ENCODE measurements at places on chromosomes 13 and 19.

DNA sequence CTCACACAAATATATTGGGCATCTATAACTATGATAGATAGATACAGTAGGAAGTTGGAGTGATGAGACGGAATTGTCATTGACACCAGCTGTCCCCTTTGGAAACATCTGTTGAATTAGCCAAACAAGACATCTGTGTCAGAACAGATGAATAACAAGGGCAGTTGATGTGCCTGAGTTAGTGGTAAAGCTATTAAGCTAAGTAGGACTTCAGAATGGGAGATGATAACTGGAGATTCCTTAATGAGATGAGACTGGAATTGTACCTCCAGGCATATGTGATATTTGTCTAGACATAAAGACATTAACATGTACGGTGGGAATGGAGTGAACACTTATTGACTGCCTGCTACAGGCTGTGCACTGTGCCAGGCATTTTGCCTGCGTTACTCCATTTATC lies 78.7 kb downstream of the MBNL2 start:
- DNase-seq = peak; percentile 98

DNA sequence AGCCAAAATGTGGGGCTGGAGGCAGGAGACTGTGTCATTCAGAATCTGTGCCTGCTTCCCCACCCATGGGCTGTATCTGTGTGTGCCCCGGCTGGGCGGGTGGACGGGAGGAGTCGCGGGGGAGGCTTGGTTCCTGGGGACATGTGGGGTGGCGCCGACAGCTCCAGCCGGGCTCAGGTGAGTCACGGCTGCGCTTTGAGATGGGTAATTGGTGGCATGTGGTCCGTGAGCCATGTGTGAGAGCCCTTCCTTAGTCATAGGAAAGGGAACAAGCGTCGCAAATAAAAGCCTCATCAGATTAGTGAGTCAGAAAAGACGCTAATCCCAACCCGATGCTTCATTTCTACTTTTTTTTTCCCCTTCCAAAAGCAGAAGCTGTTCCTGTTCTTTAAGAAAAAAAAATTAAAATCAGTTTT lies 118.6 kb upstream of the ZNF536 start:
- DNase-seq = peak; percentile 81

DNA sequence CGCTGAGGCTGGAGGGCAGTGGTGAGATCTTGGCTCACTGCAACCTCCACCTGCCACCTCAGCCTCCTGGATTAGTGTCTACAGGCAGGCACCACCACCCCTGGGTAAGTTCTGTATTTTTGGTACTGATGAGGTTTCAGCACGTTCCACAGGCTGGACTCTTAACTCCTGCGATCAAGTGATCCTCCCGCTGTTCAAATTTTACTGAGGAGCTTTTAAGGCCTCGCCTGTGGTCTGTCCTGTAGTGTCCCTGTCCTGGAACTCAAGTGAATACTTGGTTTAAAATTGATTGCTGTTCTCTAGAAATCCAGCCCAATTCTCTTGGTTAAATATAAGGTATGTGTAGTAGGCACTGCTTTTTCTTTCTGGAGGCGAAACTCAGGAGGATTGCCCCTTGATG lies 65.2 kb downstream of the DPRX start:
- DNase-seq = no peak

GRCh38 chr13:67844574-67844973 lies 614.4 kb upstream of the PCDH9 start:
- DNase-seq = no peak

DNA sequence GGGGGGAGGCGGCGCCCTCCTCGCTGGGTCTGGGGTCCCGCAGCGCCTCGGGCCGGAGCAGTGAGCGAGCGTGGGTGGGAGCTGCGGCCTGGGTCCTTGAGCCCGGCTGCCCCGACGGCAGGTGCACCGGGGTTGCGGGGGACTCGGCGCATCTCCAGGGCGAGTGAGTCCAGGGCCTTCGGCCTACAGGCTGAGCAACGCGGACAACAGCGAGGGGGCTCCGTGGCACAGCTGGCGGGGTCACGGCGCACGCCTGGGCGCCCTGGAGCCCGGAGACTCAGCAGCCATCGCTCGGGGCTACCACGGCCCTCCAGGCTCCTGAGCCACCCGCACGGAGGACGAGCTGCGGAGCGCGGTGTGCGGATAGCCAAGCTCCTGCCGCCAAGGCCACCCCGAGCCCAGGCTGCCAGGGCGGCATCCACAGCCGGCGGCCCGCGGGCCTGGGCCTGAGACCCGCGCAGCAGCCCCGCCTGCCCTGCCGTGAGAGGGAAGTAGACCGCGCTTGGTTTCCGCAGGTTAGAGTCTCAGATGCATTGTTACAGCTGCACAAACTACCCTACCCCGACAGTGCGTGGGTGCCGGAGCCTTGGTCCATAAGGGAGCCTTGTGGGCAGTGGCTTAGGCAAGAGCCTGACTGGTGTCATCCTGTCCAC lies 253.9 kb upstream of the SGCG start:
- no peak for DNase-seq

GRCh38 chr13:104086759-104087158 lies 1020.5 kb upstream of the SLC10A2 start:
- no peak for DNase-seq

- no peak for DNase-seq
These were observed 162.2 kb downstream of the KDM4B start for GRCh38 chr19:5131031-5131505.

DNA sequence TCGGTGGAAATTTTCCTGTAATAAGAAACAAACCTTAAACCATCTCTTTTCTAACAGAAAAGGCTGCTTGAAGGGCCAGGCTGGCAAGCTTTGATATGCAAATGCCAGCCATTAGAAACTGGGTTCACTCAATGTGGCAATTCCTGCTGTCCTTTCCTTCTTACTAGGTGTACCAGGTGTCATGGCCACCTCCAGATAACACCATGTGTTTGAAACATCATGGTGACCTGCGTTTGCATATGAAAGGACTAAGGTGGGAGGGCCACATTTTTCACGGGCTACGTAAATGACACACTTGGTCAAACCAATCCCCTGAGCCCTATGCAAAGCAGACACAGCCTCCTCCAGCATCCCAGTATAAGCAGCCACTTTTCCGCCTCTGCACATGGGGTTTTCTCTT lies 789.1 kb upstream of the SLITRK5 start:
- no peak for DNase-seq

DNA sequence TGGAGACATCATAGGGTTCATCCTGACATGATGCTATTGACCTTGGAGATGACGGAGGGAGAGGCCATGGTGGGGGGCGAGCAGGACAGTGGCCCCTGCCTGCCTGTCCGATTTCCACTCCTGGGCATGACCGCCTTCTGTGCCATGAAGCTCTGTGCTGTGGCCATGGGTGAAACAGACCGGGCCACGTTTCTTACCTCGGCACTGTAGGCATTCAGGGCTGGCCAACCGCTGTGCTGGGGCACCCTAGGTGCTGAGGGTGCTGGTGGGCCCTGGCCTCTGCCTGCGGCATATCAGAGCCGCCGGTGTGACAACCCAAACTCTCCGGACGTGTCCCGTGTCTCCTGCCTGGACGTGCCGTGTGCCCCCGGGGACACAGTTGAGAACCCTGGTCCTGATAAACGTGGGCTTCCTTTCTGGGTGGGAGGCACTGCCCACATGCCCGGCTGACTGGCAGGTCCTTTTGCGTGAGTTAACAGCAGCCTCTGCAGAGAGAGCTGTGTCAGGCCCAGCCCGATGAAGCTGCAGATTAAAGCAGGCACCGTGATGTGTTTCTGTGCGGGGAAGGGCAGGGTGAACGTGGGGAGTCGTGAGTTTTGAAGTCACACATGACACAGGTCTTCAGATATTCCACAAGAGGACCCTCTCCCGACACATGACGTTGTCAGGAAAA lies 46.5 kb downstream of the TMEM255B start:
- DNase-seq = no peak

- no peak for DNase-seq
These were observed 997.6 kb downstream of the DIAPH3 start for GRCh38 chr13:59166174-59166573.

DNA sequence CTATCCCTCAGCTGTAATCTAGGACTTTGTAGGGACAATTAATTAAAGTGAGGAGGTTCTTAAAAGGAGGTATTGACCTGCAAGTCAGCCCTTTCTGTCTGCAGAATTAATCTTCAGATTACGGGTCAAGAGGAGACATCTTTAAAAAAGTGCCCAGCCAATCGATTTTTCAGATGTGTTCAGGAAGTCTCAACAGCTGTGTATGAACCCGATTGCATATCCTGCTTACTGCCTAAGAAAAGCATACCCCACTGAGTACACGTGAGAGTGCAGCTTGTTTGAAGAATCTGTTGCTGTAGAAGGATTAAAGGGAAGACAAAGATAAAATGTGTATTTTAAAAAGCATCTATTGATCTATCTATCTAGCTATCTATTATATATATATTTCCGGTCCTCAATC lies 1194.5 kb downstream of the UQCRFS1 start:
- peak; percentile 86 for DNase-seq

DNA sequence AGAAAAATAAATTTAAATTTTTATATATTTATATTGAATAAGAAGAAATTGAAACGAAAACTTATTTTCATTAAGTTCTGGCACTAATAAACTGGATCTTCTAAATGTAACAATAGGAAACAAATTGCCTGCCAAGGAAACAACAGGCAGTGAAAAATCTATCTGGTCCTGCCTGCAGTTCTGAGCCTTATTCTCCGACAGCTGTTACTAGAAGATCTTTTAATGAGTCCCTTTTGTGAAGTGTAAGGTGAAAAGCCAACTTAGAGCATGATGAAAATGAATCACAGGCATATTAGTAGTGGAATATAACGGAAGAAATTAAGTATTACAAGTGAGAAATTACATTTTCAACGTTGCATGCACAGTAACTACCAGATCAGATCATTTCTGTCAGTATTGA lies 1002.7 kb upstream of the PCDH20 start:
- peak; percentile 54 for DNase-seq

DNA sequence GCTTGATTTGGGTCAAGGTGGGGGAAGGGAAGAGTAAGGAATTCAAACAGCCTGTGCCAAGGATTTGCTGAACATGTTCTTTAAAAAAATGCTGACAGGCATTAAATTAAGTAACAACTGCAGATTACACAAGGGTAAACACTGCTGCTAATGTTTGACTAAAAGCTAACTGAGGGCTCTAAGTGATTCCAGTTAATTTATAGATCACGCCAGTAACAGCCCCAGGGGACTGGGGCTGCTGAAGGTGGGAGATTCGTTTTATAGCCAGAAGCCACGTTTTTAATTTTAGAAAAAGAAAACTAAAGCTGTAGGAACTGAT lies 321.7 kb downstream of the DLEU7 start:
- peak; percentile 81 for DNase-seq

GRCh38 chr13:27622102-27622820 lies 569 bp downstream of the POLR1D start:
- DNase-seq = peak; percentile 60

- peak; percentile 25 for DNase-seq
These were observed 605.3 kb upstream of the SLC10A2 start for GRCh38 chr13:103671547-103671946.

- no peak for DNase-seq
These were observed 355.0 kb downstream of the MYO16 start for GRCh38 chr13:108984251-108984920.

GRCh38 chr13:30727491-30728355 lies 7.6 kb upstream of the ALOX5AP start:
- peak; percentile 94 for DNase-seq

DNA sequence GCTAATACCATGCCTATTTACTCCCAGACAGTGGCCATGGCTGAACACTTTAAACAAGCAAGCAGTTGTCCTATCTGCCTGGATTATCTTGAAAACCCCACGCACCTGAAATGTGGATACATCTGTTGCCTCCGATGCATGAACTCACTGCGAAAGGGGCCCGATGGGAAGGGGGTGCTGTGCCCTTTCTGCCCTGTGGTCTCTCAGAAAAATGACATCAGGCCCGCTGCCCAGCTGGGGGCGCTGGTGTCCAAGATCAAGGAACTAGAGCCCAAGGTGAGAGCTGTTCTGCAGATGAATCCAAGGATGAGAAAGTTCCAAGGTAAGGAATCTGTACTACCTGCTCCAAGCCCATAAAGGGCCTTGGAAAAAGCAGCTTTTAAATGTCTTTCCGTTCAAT lies 8.6 kb downstream of the RFPL4AL1 start:
- peak; percentile 31 for DNase-seq

- DNase-seq = no peak
These were observed 55.9 kb downstream of the COL4A2 start for GRCh38 chr13:110363010-110363409.

GRCh38 chr13:19720039-19720438 lies 62.7 kb downstream of the PSPC1 start:
- DNase-seq = no peak

GRCh38 chr13:85093808-85094207 lies 705.4 kb downstream of the SLITRK6 start:
- DNase-seq = no peak

DNA sequence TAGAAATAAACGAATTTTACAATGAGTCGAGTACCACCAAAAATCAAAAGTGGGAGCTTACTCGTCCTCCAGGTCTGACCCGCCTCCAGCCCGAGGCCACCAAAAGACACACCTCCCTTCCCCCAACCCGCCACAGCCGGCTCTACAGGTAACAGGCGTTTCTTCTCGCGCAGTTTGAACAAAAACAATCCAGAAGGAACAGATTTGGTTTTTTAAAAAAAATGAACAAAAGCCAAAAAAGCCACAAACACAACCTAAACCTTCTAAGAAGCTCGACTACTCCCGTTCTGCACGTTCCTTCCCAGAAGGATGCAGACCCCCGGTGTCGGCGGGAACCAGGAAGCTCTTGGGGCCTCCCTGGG lies 671 bp downstream of the ZDHHC20 start:
- peak; percentile 71 for DNase-seq

DNA sequence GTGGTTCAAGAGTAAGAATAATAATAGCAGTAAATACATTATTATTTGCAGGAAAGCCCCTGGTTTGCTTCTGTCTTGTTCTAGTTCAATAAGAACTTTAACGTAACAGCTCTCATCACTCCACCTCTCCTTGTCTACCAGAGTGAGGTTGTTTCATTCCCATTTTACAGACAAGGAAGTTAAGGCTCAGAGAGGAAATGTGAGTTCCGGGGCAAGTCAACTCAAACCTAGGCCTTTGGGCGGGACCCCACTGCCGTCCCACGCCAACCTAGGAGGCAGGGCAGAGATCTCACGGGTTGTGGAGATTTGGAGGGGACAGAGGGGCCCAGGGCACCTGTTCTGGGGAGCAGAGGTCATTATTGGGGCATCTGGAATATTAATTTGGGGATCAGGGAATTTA lies 1.5 kb downstream of the MAP4K1 start:
- no peak for DNase-seq

GRCh38 chr13:23979361-23980159 lies 82.3 kb upstream of the C1QTNF9B start:
- DNase-seq = peak; percentile 49

- DNase-seq = no peak
These were observed 23.0 kb downstream of the NEK5 start for GRCh38 chr13:52105841-52106240.

Data from NCI-H82 (cell line).